CD4-positive, alpha-beta T cell (primary cell): ENCODE measurements at places on chromosomes 13 and 19.

- no peak for DNase-seq
Measured at GRCh38 chr13:45542391-45542790, 73.1 kb downstream of the ERICH6B start.

- DNase-seq = no peak
Measured at GRCh38 chr13:45021250-45021649, 31.9 kb downstream of the GPALPP1 start.

DNA sequence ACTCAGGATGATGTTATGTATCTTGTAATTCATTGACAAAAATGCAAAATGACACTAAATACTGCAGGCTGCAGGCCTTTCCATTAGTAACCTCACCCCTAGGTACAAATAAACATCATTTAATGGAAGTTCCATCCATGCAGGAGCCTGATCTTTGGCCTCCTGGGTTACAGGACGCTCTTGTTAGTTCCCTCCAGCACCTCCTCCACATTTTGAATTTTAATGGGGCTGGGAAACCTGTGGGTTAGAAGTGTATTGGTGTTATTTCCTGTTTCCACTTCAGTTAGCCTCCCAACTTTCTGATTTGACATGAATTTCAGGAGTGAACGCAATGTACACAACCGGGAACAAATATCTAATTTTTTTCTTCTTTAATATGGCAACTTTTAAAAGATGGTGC is 237.1 kb upstream of the ARGLU1 start:
- no peak for DNase-seq

GRCh38 chr19:1575323-1576241 is 7.5 kb upstream of the MEX3D start:
- DNase-seq = no peak

DNA sequence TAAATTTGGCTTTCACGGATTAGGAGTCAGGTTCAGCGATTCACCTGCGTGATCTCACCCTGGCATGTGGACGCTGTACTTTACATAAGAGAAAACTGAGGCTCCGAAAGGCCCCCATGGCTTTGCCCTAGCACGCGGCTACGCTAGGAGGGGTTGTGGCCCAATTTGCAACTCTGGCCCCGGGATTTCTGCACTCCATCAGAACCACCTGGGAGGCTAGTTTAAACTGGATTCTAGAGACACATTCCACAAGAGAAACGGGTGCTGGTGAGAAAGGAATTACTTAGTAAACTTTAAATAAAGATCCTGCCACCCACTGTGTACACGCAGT is 6.2 kb downstream of the BCL3 start:
- no peak for DNase-seq

DNA sequence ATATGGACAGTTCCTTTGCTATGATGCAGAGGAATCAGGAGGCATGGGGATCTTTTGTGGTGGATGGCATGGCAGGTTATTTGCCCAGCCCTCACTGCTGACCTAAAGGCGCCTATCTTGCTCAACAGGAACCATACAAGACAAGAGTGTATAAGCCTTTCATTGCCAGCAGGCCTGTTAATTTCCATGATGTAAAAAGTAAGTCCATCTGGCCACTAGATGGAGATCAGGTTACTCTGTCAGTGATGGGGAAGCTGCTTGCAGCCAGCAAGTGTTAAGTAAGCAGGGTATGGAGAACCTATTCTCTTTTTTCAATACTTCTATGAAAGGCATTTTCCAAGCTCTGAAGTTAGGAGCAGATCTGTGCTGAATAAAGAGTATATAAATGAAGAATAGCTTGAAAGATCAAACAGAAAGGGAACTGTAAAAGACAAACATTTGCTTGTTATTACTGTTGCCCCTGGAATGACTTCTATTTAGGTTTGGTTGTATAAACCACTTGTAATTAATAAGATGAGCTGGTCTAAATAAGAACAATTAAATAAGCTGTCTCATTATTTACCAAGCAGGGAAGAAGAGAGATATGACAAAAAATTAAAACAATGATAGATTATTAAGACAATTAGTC is 210.9 kb downstream of the RGCC start:
- peak; percentile 71 for DNase-seq

DNA sequence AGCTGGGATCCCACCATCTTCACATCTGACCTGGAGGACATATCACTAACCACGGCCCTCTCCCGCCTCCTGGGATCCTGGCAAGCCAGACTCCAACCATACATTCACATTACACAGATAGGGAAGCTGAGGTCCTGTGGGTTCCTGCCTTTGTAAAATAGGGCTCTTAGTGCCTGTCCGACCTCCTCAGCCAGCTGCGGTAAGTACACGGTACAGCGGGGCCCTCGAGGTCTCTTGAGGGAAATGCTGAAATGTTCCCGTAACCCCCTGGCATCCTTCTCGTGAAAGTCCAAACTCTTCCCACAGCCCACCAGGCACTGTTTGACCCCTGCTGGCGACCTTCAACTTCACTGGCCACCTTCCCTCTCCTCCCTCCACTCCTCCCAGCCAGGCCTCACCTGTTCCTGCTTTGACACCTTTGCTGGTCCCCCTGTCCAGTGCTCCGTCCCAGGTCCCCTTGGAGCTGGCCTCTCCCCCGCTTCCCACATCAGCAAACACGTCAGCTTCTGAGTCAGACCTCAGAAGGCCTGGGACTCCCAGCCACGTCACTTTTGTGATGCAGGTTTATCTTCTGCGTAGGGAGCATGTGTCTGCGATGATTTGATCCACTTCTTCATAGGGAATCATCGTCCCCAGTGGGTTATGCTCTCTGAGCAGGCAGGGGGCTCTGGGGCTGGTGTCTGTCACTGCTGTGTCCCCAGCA is 8.8 kb upstream of the GNG7 start:
- no peak for DNase-seq

DNA sequence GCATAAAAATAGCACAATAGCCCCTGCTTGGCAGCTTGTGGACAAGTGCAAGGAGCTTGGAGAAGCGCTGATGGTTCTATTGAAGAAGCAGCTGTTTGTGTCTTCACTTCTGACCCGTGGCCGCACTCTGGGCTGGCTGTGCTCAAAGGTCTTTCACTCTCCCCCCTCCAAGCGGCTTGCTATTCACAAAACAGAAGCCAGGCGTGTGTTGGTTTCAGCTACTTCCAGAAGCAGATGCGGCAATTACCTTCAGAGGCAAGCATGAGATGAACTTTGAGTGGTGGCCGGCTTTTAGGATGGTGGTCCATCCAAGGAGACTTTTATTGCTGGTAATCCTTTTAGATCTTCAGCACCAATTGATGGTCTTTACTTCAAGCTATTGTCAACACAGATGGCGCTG is 188.5 kb upstream of the ARGLU1 start:
- DNase-seq = no peak

DNA sequence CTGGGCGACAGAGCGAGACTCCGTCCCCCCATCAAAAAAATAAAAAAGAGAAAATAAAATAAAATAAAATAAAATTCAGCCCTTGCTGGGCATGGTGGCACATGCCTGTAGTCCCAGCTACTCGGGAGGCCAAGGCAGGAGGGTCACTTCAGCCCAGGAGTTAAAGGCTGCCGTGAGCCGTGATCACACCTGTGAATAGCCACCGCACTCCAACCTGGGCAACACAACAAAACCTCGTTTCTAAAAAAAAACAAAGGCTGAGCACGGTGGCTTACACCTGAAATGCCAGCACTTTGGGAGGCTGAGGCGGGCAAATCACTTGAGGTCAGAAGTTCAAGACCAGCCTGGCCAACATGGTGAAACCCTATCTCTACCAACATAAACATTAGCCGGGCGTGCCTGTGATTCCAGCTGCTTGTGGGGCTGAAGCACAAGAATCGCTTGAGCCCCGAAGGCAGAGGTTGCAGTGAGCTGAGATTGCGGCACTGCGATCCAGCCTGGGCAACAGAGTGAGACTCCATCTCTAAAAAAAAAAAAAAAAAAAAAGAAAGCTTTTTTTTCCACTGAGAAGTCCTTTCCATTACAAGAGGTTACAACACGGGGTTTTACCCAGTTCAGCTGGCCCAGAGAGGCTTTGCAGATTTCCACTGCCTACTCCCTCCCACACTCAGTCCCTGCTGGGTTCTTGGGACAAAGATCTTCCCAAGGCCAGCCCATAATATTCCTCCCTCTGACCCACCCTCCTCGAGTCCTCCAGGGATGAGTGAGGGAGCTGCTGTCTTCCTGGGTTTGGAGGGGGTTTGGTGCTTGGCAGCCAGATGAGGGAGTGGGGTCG is 6.4 kb downstream of the ANGPTL4 start:
- no peak for DNase-seq

- DNase-seq = no peak
Measured at GRCh38 chr13:91313103-91313502, 34.4 kb upstream of the MIR17HG start.

DNA sequence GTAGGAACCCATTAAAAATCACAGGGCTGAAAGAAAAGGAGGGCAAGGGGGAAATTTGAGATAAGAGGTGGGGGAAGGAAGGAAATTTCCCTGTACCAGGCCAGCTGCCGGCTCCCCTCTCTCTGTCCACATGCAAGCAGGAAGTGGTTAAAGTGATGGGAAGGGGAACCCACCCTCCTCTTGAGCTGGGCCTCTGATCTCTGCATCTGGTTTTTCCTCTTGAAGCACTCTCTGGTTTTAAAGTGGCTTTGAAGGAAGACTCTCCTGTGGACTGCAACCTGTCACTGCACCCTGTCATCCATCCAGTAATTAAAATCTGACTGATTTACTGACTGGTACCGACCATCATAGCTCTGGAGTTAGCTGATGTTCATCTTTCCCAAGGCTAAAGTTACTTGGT is 239.6 kb downstream of the TSHZ3 start:
- no peak for DNase-seq

DNA sequence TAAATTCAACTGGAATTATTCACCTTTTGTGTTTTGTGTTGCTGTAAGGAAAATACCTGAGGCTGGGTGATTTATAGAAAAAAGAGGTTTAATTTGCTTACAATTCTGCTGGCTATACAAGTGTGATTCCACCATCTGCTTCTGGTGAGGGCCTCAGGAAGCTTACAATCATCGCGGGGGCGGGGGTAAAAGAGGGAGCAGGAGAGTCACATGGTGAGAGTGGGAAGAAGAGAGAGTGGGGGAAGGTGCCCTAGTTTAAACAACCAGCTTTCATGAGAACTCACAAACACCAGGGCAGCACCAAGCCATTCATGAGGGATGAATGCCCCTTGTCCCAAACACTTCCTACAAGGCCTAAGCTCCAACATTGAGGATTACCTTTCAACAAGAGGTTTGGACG is 760.7 kb upstream of the PCDH9 start:
- no peak for DNase-seq

GRCh38 chr13:73337532-73337931 is 278.7 kb downstream of the KLF5 start:
- DNase-seq = no peak

DNA sequence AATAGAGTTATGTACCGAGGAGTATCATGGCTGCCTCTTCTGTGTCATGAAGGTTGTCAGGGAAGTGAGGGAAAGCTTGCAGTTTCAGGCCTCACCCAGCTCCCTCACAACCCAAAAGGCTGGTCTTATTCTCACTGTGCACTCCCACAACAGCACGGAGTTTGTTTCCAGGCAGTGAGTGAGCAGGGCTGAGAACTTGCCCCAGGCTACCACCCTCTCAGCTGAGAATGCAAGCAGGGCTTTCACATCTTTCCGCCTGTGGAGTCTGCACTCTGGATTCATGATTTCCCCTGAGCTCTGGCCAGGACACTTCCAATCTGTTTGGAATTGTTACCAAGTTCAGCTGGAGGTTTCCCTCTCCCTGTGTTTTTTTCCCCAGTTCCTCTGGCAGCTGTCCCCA is 2284.7 kb upstream of the PCDH20 start:
- DNase-seq = no peak

- DNase-seq = no peak
Measured at GRCh38 chr13:92487238-92487637, 739.4 kb upstream of the GPC6 start.
